ENCODE measurements at places on chromosomes 11 and 22.

GRCh38 chr11:121841487-121842191 lies 274.4 kb downstream of the BLID start:
- DNase-seq, result no peak

GRCh38 chr22:20033045-20033706 lies 12.3 kb downstream of the TANGO2 start:
- no peak for DNase-seq

- no peak for DNase-seq
Measured at GRCh38 chr22:38325587-38325986, 8.4 kb upstream of the CSNK1E start.

- no peak for DNase-seq
Measured at GRCh38 chr11:12540075-12540680, 134.0 kb upstream of the TEAD1 start.

DNA sequence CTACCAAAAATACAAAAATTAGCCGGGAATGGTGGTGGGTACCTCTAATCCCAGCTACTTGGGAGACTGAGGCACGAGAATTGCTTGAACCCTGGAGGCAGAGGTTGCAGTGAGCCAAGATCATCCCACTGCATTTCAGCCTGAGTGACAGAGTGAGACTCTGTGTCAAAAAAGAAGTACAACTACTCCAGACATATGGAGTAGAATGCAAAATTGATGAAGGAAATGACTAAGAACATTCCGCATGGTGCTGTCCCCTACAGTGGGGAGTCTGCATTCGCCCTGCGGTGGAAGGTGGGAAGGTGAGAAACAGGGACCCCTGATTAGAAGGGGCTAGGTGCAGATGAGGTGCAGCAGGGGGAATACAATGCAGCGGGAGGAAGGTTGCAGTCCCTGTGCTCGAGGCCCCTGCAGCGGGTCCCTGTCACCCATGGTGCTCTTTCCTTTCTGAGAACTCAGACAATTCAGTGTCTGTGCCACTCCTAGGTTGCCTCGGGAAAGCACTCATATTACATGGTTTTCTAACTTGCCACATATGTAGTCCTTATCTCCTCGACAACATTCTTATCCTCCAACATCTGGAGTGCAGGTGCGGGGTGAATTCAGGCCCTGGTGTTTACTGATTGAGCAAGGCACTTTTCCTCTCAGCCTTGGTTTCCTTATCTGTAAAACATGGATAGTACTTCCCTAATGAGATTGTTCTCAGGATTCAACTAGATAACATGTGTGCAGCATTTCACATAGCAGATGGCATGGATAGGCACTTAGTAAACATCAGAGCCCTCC lies 5.2 kb downstream of the POLD4 start:
- peak; percentile 40 for DNase-seq

DNA sequence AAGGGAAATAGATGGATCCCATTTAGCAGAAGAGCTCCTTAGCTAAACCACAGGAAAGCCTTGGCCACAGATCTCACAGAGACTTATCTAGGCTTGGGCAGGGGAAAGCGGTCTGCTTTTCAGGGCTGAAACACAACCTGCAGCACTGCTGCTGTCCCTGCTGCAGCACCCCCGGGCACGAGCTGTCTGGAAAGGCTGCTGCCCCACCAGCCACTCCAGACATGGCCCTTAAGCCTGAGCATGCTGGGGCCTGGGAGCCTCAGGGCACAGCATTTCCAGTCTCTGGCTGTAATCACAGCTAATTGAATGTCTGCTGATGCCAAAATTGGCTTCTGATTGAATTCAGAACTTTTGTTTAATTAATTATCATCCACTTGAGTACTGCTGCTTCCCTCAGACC lies 115.0 kb downstream of the TMPRSS5 start:
- no peak for DNase-seq

DNA sequence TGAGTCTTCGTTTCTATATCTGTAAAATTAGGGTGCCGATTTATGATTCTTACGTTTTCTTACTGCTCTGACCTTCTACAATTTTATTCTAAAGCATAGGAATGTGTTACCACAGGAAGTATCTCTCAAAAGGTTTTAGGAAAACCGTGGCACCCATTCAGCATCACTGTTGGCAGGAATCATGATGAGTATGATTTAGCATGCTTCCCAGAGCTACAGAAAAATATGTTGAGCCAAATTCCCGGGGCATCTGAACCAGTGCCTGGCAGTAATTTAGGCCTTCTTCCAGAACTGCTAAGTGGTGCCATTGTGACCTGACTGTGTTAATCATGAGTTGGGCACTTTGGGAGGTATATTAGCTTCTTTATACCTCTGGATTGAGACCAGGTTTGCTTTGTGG lies 605.0 kb upstream of the RAG2 start:
- DNase-seq, result no peak

DNA sequence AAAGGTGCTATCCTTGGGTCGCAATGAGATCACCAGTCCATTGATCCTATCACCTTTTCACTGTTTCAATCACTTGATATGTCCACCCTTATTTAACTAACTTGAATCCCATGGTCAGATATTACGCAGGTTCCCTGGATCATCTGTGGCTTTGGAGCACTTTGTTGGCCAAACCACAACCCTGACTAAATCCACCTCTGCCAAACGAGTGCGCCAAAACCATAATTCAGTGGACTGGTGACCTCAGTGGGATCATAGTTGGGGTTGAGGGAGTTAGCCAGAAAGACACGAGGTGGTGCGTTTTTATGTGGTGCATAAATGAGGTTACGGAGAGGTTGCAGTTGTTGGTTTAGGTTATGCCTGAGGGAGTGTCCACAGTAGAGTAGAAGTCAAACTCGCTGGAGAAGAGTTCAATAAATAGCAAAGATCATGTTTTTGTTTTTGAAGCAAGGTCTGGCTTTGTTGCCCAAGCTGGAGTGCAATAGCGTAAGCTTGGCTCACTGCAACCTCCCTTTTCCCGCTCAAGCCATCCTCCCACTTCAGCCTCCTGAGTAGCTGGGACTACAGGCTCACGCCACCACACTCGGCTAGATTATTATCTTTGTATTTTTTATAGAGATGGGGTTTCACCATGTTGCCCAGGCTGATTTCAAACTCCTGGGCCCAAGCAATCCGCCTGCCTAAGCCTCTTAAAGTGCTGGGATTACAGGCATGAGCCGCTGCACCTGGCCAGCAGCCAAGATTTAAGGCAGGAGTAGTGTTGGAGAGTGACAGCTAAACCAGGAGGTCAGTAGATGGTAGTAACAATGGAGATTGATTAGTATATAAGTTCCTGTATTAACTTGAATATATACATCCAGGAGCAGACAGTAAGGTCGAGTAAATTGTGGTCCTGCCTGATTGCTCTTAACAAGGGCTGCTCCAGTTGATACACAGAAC lies 4.5 kb downstream of the FOXR1 start:
- DNase-seq, result no peak

GRCh38 chr11:24253237-24253760 lies 243.6 kb upstream of the LUZP2 start:
- DNase-seq, result no peak

DNA sequence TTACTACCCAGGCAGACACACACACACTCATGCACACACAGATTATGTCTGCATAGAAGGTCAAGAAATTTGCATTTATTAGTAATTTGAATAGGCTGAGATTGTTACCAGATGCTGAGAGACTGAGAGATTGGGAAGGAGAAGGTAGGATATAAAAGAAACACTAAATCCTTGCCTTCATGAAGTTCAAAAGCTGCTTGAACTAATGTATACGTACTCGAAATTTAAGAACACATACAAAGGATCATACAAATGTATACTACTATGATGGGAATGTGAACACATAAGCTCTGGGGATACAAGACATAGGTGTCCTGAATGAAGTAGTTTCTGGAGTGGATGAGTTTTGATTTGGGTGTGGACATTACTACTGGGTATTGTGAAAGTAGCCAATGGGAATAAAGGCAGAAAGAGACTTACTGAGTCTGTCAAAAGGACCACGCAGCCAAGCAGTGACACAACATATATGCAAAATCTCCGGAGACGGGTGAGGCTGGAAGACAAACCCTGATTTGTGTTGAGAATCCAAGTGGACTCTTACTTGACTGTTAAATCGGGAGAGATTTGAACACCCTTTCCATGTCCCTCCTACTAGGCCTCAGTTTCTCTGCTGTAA lies 7.3 kb upstream of the PKNOX2 start:
- DNase-seq, result no peak

DNA sequence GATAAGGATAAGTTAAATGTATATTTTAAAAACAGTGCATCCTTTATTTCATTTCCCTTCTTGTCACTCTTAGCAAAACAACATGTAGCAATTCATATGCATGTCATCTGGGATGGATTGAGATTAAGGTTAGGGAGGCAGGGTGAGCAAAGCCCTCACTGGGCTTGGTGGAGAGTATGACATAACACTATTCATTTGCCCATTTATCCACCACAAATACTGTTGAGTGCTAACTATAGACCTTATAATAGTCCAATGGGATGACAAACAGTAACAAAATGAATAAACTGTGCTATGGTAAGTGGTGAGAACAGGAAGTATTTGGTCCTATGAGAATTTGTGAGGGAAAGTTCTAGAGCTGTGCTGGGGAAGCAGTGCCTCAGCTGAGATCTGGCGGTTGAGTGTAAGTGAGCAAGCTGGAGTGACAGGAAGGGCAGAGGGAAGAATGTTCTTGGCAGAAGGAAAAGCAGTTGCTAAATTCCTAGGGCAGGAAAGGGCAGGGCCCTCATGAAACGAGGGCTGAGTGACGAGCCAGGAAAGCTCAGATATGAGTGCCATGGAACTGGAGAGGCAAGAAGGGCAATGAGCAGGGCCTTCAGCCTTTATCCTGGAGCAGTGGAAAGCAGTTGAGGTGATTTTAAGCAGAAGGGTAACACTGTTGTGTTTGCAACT lies 6.7 kb downstream of the HSD17B12 start:
- DNase-seq, result no peak

DNA sequence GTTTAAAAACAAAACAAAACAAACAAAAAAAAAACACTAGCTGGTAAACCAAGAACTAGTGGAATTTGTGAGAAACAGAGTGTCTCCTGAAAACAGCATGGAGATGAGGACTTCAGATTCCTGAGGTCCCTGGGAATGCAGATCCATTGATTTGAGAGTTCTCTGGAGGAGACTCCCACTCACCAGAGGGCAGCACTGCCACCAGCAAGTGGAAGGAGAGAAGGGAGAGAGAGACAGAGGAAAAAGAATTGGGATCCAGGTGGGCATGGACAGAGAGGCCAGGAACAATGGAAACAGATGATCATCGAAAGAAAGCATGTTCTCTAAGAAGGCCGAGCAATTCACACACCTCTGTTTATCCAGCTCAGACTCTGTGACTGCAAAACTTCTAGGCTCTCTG lies 31.8 kb downstream of the ETS1 start:
- DNase-seq, result no peak

DNA sequence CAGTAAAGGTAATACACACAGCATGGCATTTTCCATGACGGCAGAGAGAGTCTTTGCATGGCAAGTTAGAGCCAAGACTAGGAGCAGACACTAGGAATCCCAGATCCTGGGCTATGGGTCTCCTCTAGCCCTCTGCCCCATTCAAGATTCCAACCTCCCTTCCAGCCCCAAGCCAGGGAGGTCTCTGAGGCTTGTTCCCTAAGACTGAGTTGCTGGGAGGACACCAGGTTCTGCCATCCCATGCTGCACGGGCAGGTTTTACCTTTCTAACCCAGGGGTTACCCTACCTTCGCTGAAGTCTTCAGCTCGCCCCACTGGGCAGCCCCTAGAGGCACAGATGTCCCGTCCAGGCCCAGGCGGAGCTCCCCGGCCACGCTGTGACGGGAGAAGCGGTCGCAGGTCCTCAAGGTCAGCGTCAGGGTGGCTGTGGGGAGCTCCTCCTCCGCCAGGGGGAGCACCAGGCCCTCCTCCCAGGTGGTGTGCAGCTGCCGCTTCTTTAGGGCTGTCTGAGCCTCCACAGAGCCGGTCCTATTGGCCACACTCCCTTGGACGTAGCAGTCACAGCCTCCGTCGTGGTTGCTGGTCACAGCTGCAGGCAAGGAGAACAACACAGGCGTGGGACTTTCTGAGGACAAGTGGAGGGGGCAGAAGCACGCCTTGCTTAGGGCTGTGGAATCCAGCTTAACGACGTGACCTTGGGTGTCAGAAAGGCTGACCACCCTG lies 33.8 kb downstream of the SYT13 start:
- peak; percentile 83 for DNase-seq

DNA sequence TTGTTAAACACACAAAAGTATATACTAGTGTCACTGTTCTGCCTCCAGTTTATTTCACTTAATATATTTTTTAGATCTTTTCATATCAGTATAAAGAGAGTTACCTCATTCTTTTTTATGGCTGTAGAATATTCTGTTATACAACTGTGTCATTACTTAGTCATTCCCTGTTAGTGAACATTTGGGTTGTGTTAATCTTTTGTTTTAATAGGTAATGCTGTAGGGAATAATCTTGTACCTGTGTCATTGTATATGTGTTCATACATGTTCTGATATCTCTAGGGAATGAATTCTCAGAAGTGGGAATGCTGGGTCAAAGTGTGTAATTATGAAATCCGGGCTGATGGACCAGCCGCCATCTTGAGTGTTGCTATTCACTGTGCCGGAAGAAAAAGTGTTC lies 71.4 kb downstream of the SWAP70 start:
- no peak for DNase-seq

- DNase-seq, result no peak
Measured at GRCh38 chr11:104352036-104352435, 188.1 kb upstream of the PDGFD start.

- no peak for DNase-seq
Measured at GRCh38 chr11:42049650-42050049, 590.2 kb upstream of the LRRC4C start.

DNA sequence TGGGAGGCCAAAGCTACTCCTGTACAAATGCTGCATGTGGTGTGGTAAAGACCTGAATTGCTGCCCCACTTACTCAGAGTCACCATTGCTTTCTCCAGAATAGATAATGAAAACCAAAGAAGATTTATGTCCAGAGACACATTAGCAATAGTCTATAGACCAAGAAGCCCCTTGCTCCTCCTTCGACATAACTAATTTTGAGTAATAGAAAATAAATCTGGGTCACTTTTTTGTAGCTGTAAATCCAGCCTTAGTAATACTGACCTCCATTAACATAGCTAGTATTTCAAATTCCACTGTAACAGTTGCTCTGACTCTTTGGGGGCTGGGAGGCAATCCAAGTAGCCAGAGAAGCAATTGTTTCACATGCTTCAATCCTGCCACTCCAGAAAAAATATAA lies 145.9 kb downstream of the MAML2 start:
- no peak for DNase-seq

GRCh38 chr22:30313527-30314363 lies 13.0 kb downstream of the TBC1D10A start:
- DNase-seq, result no peak

DNA sequence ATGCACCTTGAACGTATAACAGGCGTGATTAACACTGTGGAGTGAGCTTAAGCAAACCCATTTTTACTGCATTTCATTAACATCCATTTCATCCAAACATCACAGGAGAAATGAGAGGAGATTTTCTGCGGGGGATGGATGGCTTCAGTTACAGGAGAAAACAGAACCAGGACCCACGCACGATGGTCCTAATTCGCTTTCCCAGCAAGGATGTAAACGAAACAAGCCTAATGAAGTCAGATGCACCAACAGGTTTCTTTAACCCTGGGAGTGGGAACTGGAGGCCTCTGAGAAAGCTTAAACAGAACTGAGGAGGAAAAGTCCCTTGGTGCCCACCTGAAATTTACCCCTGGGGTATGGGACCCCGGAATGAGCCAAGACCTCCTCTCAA lies 2.7 kb downstream of the CADM1 start:
- no peak for DNase-seq

GRCh38 chr11:57203359-57203758 lies 21.6 kb downstream of the LRRC55 start:
- no peak for DNase-seq

GRCh38 chr22:19457828-19458428 lies 10.4 kb upstream of the C22orf39 start:
- no peak for DNase-seq

Measured in K562 (cell line).